Endothelial cell (in vitro differentiated cells): ENCODE measurements at places on chromosomes 16 and 17.

GRCh38 chr16:27330542-27330941 lies 16.8 kb downstream of the IL4R start:
- no peak for DNase-seq

GRCh38 chr17:59512844-59513385 lies 52.5 kb upstream of the DHX40 start:
- DNase-seq: no peak

- DNase-seq: no peak
Measured at GRCh38 chr17:34725008-34725407, 145.6 kb downstream of the TMEM132E start.

DNA sequence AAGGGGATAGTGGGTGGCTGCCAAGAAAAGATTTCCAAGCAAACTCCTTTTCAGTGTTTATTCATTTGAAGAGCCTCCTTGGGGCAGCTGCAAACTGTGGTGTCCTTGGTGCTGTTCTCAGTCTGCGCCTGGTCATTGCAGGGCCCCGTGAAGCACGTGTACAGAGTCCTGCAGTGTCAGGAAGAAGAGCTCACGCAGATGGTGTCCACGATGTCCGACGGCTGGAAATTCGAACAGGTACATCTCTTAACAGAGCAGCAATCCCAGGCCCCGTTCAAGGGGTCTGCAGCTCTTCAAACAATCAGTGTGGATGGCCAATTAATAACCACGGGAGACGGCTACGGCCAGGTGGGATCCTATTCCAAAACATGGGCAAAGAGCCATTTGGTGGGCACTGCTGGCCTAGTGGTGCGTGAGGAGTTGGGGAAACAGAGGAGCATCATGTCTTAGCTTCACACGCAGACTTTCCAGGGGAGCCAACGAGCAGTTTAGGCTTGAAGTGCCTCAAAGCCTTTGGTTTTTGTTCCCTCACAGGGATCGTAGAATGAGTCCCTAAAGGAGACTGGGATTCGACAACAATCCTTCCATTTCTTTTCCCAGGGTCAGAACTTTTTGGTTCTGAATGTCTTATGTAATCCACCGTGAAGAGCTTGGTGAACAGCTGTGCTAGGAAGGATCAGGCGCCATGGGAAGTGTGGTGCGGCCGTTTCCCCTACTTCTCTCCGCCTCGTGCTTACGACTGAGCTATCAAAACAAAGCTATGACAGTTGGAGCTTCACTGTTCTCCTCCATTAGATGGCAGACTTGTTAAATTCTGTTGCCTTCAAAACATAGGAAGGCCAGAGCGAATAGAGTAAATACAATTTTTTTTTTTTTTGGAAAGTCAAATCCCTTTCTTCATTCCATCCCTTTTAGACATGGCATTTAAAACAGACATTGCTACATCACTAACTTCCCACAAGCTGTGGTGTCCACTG lies 12.6 kb downstream of the KCTD2 start:
- DNase-seq: no peak

GRCh38 chr17:8912084-8912981 lies 44.9 kb upstream of the PIK3R6 start:
- no peak for DNase-seq

GRCh38 chr17:39165841-39166349 lies at the start of gene ARL5C:
ARL5C (minus strand) TSS chr17:39166161; CDS start chr17:39165760, 401 bp downstream.
- DNase-seq: no peak

DNA sequence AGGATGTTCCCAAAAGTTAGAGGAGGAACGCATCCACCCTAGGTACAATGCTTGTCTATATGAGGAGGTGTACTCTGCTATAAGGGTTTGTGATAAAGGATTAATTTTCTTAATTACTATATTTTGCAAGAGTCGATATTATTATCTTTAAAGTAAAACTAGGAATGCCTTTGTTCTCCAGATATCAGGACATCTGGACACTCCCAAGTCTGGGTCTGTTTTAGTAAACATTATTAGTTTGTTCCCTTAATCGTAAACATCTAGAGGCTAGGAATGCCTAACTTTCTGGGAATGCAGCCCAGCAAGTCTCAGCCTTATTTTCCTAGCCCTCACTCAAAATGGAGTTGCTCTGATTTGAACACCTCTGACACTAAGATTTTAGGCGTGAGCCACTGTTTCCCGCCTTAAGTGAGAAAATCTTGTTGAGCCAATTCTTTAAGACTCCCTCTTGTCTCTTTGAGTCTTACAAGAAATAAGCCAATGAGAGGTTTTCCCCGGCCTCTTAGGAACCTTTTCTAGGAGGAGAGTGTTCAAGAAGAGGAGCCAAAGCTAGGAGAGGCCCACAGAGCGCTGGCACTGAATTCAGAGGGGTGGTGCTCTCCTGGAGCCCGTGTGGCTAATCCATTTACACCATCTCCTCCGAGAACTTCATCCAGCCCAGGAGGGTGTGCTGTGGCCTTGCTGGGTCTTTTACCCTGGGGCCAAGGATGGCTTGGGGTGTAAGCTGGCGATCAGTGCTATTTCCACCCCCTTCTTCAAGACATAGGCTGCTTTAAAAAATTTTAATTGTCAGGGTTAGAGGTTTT lies 40.9 kb downstream of the SMARCE1 start:
- no peak for DNase-seq

DNA sequence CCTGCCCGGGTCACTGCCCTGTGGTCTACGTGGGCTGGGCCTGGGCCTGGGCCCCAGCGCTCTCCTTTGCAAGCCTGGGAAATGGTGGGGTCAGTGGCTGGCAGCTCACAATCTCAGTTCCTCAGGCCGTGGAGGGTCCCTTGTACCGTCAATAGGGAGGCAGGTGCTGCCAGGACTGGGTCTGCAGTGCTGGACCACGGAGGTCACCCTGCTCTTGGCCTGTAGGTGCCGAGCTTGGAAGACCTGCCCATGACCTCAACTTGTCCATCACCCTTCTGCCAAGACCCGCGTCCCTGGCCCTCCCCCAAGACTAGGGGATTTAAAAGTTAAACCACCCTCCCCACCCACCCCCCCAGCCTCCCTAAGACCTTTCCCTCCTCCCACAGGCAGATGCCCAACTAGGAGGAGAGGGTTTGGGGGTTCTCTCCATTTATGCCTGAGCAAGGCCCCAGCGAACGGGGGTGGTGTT lies 2.5 kb downstream of the TBX2 start:
- DNase-seq: no peak

DNA sequence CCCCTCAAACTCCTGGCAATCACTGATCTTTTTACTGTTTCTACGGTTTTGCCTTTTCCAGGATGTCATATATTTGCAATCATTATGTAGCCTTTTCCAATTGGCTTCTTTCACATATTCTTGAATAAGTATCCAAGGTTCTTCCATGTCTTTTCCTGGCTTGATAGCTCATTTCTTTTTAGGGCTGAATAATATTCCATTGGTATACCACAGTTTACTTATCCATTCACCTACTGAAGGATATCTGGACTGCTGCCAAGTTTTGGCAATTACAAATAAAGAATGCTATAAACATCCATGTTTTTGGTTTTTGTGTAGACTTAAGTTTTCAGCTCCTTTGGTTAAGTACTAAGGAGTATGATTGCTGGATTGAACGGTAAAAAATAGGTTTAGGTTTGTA lies 16.0 kb downstream of the GPATCH8 start:
- DNase-seq: no peak

- no peak for DNase-seq
Measured at GRCh38 chr16:21997697-21998480, 3.0 kb downstream of the PDZD9 start.

- DNase-seq: no peak
Measured at GRCh38 chr17:12231355-12231682, 210.6 kb downstream of the MAP2K4 start.

- no peak for DNase-seq
Measured at GRCh38 chr17:44382917-44383316, 6.5 kb downstream of the ITGA2B start.

GRCh38 chr16:88747588-88748301 lies 37.3 kb downstream of the PIEZO1 start:
- DNase-seq: no peak

GRCh38 chr16:68790130-68790761 lies 53.1 kb upstream of the TANGO6 start:
- no peak for DNase-seq
